ENCODE measurements at places on chromosomes 3 and 15.

- no peak for DNase-seq
These were observed 47.5 kb downstream of the MYH15 start for GRCh38 chr3:108462899-108463298.

- DNase-seq = no peak
These were observed 24.0 kb downstream of the GOLIM4 start for GRCh38 chr3:168071591-168072322.

DNA sequence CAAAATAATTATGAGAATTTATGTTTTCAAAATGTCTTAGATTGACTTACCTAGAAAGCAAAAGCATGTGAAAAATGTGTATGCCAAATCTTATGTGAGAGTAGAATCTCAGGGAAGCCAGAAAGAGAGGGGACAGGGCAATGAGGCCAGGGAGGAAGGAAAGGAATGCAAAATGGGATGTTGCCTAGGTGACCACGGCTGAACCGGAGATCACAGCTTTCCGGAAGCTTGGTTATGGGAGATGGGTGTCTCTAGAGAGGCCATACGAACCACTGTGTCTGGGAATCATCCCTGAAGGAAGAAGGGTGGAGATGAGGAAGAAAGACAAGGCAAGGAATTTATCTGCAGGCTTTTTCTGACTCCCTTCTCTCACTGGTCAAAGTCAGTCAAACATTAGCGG is 76.0 kb downstream of the SUCLG2 start:
- no peak for DNase-seq

DNA sequence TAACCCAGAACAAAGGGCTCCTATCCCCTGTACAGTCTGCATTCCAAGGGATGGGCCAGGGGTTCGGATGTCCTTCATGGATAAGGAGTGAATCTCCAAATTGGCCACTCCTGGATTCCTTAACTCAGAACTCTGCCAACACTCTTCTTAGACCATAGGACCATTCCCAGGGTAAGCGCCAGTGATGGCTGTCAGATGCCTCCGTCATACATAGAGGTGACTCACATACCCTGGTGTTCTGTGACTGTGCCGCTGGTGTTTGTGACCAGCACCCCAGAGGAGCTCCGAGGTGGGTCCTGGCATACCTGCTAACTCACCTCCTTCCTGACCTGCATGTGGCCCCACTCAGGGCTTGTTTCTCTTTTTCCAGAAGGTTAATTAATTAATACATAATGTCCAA is 134.7 kb downstream of the KLF13 start:
- no peak for DNase-seq

DNA sequence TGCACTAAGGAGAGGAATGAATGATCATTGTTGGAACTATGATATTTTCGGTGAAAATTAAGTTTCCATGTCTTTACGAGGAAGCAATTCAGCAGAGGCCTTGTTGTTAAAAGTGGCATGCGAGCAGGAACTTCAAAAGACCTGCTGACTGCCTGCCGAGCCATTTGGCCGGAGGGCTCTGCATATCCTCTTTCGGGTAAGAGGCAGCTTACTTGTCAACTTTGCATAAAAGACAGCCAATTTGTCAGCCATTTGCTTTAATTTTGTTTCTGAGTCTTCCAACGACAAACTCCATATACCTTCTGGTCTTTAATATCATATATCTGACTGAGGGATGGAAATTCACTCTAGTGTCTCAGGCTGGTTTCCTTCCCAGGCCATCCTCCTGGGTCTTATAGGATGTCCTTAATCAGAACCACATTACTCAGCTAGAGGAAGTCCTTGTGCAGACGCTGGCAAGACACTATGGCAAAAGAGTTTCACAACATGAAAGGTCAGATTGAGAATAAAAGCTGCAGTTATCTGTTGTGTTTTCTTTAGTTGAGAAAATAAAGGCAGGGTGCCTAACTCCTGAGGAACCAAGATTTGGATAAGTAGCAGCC is 128.7 kb upstream of the WNT5A start:
- no peak for DNase-seq

DNA sequence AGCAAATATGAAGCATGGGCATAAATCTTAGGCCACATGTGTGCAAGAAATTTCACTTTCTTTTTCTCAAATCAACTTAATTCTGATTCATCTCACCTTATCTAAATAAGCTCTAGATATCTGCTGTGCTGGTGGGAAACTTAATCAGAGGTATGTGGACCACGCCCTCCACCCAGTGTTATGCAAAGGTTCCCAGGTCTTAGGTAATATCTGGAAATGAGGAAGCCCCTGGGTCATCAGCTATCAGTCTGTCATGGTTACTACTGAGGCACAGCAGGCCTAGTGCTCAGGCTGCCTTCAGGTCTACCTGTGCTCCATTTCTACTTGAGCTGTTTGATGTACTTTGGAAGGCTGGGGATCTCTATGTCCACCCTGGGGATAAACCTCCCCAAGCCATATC is 134.4 kb upstream of the KCNH8 start:
- DNase-seq = no peak

DNA sequence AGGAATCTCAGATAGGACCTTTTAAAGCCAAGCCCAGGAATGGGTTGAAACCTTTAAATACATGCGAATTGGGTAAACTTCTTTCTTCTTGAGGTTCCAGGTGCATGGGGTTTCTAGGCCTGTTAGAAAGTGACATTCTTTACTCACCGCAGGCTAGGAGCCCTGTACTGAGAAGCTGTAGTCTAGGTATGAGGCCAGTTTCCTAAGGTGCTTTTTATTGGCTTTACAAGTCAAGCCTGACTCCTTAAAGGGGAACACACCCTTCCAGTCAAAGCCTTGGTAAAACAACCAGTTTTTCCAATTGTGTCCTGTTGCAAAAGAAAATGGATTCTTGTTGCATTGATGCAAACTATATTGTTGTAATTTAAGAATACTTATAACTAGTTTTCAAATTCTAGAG is 76.1 kb upstream of the ATP11B start:
- DNase-seq = no peak

- DNase-seq = peak; percentile 71
These were observed at the start of gene HPS3 for GRCh38 chr3:149129326-149130205. Gene HPS3 (plus strand): TSS chr3:149129638. CDS start chr3:149129724, 86 bp downstream.
